ENCODE measurements at places on chromosomes 11 and 22.

DNA sequence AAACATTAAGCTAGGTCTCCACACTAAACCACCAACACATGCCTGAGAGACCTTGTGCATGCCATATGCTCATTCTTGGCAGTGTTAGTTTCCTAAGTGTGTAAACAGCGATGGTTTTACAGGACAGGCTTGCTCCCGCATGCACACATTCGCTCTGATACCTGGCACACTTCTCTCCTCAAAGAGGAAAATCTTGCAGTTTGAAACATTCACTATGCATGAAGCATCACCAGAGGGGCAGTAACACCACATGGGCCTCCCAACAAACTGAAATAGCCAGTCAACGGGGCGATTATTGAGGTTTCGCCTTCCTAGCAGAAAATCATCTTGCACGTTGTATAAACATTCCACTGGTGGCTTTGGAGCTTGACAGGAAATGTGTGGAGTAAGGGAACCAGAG is 52.6 kb downstream of the ABTB2 start:
- no peak for DNase-seq

GRCh38 chr11:81420668-81421250 is 1312.9 kb downstream of the FAM181B start:
- DNase-seq, result no peak

GRCh38 chr11:116172156-116172555 is 600.6 kb downstream of the BUD13 start:
- DNase-seq, result no peak

DNA sequence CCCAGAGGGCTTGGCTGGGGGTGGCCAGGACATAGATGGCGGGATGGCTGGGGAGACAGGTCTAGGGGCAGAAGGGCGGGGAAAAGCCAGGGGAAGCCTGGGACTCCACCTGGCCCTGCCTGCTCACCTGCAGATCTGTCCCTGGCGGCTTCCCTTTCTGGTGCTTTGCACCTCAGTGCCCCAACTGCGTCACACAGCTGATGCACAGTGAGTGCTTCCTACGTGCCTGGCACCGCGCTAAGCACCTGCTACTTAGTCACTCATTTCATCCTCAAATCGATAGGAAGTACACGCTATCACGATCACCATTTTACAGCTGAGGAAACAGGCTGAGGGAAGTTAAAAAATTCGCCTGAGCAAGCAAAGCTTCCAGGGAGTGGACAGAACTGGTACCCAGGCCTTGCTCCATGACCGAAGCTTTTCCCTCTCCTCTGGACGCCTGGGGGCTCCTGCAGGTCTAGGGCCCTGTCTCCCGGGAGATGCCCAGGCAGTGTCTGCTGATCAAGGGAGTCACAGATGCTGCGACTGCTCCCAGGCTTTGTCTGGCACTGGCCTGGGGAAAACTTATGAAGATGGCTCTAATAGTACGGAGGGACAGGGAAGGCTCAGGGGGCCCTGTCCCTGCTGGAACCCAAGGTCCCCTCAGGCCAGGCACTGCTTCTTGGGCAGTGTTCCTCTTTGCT is 63.0 kb upstream of the TTLL12 start:
- DNase-seq, result no peak

GRCh38 chr11:17816232-17816931 is 81.8 kb downstream of the KCNC1 start:
- DNase-seq, result no peak

DNA sequence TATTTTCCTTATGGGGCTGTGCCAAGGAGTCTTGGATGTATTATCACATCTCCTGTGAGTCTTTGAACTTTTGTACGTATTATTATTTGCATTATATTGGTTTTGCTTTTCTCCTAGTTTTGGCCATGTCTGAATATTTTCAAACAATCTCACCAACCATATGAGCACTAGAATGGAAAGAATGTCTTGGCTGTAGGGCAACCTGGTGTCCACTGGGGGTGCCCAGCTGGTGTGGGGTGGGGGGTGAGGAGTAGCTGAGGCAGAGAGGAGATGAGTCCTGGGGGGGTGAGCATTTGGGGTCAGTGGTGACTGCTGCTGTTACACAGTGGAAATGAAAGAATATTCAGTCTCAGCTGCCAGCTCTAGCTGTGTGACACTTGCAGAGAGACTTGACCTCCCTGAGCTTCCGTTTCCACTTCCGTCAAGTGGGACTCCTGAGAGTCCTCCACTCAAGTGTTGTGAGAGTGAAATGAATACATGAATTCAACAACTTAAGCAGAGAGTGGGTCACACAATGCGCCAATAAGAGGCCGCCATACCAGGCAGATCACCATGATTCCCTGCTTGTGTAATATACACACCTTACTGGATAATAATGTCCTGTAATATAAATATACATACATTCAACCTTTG is 12.7 kb upstream of the PVALB start:
- DNase-seq, result no peak

GRCh38 chr11:118318581-118319336 is 14.2 kb downstream of the CD3E start:
- no peak for DNase-seq

GRCh38 chr11:78504181-78504580 is 70.5 kb downstream of the NARS2 start:
- no peak for DNase-seq

DNA sequence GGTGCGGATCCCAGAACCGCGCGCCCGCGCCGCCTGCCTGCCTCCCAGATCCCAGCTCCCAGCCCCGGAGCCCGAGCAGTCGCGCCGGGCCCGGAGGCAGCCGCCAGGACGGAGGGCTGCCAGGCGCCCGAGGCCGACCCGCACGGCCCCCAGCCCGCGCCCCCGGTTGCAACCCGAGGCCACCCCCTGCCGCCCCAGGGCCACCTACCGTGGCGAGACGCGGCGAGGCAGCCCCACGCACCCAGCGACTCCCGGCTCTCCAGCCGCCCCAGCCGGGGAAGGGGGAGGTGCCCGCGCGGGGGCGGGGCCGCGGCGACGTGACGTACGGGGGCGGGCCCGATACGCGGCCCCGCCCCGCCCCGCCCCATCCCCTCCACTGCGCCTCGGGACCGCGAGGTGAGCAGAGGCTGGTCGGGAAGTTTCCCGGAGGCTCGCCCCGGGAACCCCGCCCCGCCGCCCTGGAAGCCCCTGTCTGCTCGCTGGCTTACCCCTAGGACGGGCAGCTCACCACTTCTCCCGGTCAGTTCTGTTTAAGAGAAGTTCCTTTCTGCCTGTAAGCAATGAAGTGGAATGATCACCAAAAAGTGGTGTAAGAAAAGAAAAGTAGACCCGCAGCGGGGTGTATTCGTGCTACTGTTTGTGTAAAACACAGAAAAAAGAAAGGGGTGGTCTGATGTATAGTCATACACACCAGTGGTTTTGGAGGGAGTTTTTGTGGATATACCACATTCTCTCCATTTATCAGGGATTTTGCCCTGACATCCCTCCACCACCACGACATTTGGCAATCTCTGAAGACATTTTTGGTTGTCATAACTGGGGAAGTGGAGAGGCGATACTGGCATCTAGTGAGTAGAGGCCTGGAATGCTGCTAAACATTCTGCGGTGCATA is at the start of gene TPST2:
TPST2 (minus strand) TSS at position 288 of the 892 bp plus-strand sequence. CDS start 48,502 bp downstream, outside the sequence.
- DNase-seq, result peak; percentile 75

DNA sequence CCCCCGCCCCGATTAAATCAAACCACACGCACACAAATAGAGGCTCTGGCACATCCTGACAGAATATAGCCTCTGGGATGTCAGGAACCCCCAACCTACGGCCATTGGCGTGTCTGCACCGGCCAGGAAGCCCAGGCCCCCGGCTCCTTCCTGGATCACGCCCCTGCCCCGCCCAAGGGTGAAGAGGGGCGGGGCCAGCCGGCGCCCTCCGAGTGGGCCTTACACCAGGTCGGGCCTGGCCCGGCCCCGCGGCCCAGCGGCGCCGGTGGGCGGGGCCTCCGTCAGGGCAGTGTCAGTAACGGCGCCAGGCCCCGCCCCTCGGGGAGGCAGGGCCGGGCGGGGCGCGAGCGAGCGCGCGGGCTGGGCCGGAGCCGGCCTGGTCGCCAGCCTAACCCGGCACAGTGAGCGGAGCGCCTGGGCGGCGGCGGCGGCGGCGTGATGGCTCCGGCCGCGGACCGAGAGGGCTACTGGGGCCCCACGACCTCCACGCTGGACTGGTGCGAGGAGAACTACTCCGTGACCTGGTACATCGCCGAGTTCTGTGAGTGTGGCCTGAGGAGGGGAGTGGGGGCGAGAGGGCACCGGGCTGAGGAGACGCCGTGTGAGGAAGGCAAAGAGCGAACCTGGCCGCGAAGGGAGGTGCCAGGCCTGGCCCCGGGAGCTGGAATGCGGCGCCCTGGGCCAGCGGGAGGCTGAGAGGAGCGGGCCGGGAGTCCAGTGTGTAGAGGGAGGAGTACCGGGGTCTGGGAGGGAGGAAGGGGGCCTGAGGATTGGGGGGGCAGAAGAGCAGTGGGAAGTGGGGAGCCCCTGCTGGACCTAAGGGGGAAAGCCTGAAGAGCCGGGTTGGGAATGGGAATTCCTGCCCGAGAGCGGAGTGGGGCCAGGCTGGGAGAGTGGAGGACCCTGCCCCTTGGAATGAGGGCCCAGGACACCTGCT is at the start of gene ACER3:
ACER3 (plus strand) TSS at position 380 of the 937 bp plus-strand sequence; CDS start at position 439, 59 bp downstream.
- peak; percentile 89 for DNase-seq

GRCh38 chr11:121467471-121467870 is 14.7 kb upstream of the SORL1-AS1 start:
- no peak for DNase-seq

GRCh38 chr22:40939202-40939601 is 12.0 kb upstream of the RBX1 start:
- DNase-seq, result no peak

DNA sequence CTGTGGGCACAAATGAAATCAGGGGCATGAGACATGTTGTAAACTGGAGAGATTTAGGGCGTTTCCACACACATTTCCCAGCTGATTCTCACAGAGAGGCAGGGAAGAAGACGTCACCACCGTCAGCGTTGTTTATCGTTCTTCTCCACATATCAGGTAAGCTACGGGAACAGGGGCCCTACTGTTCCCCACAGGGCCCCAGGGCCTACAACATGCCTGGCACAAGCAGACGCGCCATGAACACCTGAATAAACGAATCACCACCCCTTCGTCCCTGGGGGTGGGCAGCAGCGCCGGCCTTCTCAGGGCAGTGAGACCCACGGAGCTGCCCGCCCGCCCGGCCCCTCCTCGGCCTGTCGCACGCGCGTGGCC is 342 bp downstream of the EFCAB6 start:
- no peak for DNase-seq
